ENCODE measurements at places on chromosomes 13 and 19.

GRCh38 chr13:96417939-96418685 lies 328.2 kb downstream of the HS6ST3 start:
- no peak for DNase-seq

DNA sequence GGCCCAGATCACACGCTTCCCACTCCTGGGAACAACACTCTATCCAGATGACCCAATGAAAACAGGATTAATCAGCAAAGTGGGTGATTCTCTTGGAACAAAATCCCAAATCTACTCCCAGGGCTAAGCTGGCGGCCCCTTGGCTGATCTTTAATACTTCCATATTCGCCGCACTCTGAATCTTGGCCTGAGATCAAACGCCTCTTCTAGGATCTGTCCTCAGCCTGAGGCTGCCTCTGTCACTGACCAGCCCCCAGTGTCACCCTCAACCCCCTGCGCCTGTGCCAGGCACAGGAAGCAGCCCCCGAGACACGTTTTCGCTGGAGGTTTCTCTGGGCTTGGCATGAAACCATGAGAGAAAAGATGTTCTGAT lies 2.4 kb upstream of the CTXN1 start:
- no peak for DNase-seq

- no peak for DNase-seq
Measured at GRCh38 chr13:75407473-75407872, 74.5 kb downstream of the TBC1D4 start.

- no peak for DNase-seq
Measured at GRCh38 chr13:74966814-74967424, 515.0 kb downstream of the TBC1D4 start.

- DNase-seq: no peak
Measured at GRCh38 chr13:113851480-113851803, 12.4 kb downstream of the GAS6 start.

DNA sequence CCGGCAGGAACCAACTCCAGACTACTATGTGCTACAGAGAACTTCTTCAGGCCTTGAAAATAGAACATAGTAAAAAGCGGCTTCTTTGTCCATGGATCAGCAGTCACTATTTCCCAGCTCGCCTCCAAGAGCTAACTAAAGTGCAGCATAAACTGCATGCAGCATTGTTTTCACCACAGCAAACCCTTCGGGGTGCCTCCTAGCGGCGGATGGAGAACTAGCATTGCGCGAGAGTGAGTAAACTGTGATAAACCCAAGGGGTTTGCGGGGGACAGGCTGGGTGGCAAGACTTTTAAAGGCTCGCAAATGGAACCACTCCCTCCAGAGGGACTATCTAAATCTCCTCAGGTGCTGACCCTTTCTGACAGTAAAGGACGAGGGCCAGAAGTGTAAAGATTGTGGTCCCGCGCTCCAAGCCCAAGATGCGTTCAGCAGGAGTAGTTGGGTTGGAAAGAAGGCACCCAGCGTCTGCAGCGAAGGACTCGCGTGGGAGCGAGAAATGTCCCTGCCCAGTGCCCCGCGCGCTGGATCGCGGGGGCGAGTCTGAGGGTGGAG lies 21.5 kb upstream of the SGCG start:
- DNase-seq: peak; percentile 56

GRCh38 chr13:27034678-27035111 lies 136.9 kb downstream of the USP12 start:
- no peak for DNase-seq

DNA sequence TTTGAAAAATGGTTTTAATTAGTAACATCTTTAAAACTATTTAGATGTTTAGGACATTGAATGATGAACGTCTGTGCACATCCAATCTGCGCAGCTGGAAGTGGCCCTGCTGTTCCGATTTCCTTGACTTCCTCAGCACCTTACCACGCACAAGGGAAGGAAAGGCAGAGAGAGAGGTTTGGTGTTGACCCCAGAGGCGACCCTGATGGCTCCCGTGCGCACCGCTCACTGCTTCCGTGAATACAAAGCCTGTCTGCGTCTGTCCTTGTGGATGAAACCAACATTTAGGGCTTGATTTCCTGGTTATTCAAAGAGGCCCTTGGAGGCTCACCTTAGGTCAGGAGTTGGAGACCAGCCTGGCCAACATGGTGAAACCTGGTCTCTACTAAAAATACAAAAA lies 8.5 kb downstream of the MCF2L start:
- DNase-seq: no peak

GRCh38 chr19:2306281-2306806 lies 1.6 kb downstream of the LINGO3 start:
- DNase-seq: no peak

- peak; percentile 5 for DNase-seq
Measured at GRCh38 chr13:102721800-102722231, 27.0 kb upstream of the METTL21C start.

- no peak for DNase-seq
Measured at GRCh38 chr19:28456708-28457320, 756.1 kb downstream of the UQCRFS1 start.

DNA sequence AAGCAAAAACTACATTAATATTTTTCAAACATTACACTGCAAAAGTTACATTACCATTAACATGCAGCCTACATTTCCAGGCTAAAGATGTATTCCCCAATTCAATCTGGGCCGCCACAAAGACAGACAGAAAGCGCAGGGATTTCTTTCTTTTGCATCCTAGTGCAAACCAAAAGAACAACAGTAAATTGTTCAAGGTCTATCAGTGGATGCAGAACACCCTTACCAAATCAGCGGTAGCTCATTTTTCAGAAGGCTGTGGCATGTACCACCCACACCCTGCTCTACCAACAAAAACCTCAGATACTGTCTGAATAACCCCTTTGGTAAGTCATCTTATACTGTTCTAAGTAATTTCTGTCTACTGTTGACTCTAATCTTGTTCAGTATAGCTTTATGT lies 3.6 kb downstream of the TPT1 start:
- no peak for DNase-seq

GRCh38 chr19:5154129-5154798 lies 185.4 kb downstream of the KDM4B start:
- peak; percentile 31 for DNase-seq

DNA sequence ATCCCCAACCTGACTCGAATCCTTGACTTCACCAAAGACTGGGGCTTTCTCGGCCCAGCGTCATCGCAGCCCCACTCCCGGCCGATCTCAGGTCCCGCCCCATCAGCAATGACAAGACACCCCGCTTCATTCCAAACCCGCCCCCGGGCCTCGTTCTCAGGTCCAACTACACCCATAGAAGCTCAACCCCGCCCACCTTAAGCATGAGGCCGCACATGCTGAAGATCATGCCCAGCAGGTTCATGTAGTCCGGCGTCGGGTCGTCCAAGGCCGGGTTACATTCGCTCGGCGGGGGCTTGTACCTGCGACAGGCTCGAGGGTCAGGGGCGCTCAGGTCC lies 2.3 kb downstream of the WDR83 start:
- peak; percentile 55 for DNase-seq
